ENCODE measurements at places on chromosomes 3 and 15.

DNA sequence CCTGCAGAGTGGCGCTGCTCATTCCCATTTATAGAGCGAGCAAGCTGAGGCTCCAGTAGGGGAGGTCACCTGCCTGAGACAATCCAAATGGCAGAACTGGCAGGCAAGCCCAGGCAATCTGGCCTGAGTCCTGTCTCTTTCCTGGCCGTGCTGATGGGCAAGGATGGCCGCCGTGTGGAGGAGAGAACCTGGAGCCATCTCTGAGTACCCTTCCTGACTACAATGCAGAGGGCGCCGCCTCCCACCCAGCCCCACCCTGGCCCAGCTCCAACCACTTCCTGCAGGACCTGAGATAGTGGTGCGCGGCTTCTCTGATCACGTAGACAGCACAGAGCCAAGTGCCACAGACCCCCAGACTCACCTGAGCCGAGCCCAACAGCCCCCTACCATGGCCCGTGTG is 7.0 kb downstream of the TLR9 start:
- DNase-seq, result no peak

- DNase-seq, result no peak
Observed at GRCh38 chr3:89314454-89315098, 207.2 kb downstream of the EPHA3 start.

DNA sequence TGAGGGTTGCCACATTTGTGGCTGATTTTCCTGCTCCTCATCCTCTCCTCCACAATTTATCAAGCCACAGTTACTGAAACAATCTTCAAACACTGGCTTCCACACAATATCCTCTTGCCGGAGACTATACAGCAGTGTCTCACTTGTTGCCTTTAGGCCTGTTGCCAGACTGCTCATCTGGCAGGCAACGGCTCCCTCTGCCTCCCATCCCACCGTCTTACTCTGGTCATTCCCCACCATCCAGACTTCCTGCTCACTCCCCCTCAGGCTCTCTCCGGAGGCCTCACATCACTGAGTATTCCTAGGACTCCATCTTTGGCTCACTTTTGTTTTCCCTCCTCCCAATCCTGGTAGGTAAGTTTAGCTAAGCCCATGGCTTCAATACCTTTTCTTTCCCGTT is 301.9 kb downstream of the IL20RB start:
- no peak for DNase-seq

- no peak for DNase-seq
Observed at GRCh38 chr15:57296473-57297162, 79.7 kb upstream of the CGNL1 start.

DNA sequence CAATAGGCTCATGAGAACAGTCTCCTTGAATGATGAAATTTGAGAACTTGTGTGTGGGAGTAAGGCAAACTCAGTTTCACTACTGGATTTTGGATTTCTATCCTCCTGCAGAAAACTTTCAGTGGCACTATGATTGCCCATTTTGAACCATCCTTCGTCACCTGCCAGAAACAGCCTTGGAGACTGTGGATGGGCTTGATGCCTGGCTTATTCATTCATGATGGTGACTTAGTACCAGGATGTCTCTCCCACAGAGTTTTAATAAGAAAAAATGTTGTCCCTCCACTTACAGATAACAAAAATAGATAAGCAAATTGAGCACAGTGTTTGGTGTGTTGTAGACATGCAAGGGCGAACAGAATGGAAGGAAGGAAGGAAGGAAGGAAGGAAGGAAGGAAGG is 53.5 kb upstream of the CPNE4 start:
- DNase-seq, result no peak

DNA sequence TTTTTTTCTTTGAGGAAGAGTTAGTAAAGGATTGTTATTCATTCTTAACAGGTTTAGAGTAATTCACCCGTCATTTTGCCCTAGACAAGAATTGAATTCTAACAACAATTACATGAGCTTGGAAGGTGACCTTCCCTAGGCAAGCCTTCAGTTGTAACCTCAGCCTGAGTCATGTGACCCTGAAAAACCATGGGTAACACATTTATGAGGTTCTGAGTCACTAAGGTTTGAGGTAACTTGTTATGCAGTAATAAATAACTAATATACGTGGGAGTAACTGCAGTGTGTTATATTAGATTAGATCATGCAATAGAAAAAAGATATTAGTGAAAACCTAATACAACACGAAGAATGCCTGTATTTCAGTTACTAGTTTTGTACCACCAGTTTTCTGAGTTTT is 237.6 kb upstream of the NDN start:
- no peak for DNase-seq

Measured in non-pigmented ciliary epithelial cell (primary cell).